ENCODE measurements at places on chromosomes 4 and X.

GRCh38 chrX:84248226-84248625, 60.2 kb upstream of the RPS6KA6 start:
- no peak for DNase-seq

DNA sequence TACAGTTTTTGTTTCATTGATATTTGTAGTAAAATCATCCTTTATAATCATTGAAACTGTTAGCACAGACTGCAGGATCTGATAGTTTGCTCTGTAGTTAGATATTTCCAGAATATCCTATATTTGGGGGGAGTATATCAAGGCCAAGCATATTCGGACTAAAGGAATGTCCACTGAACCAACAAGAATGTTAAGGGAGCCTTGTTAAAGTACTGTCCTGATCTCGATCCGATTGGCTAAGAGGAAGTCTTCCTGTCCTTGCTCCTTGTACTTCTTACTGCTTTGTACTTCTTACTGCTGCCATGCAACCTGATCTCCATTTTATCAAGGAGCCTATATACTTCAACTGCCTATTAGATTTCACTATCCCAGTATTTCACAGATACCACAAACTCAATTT, 449.3 kb downstream of the RPA4 start:
- no peak for DNase-seq

GRCh38 chr4:13142191-13142590, 341.9 kb downstream of the RAB28 start:
- no peak for DNase-seq

GRCh38 chr4:99852199-99852749, 35.6 kb downstream of the DAPP1 start:
- no peak for DNase-seq

DNA sequence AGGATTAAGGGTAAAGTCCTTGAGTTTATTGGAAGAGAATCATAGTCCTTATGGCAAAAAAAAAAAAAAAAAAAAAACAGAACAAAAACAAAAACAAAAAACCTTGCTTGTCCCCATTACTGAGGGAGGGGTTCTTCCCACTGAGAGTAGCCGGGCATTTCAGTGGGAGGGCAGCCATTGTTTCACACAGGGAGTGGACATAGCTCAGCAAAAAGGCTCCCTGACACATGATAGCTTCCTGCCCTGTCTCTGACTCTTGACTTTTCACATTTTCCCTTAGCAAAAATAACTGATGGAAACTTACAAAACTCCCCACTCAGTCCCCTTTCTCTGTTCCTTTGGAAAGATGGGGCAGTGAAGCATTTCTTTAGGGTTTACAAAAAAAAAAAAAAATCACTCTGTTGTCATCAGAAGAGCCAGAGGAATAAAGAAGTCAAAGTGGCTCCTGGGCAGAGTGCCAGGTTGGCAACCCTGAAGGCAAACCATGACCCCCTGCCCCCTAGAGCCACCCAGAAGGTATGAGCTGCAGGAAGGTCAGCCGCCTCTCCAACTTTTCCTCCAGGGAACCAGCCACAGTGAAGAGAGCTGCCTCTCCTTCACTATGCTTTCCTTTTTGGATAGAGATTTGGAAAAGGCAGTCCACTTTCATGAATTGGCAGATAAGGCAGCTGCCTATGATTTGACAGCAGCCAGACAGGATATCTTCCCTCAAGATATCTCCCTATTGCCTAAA, 170.6 kb downstream of the KDR start:
- no peak for DNase-seq

- DNase-seq = no peak
Observed at GRCh38 chr4:118910221-118910620, 21.6 kb downstream of the SYNPO2 start.

All from aorta (tissue), 5 donors.